ENCODE measurements at places on chromosomes 6 and 20.

GRCh38 chr6:111423055-111423633 lies 59.9 kb downstream of the REV3L start:
- no peak for DNase-seq

GRCh38 chr20:48295445-48295903 lies 510.2 kb upstream of the SULF2 start:
- peak; percentile 87 for DNase-seq

DNA sequence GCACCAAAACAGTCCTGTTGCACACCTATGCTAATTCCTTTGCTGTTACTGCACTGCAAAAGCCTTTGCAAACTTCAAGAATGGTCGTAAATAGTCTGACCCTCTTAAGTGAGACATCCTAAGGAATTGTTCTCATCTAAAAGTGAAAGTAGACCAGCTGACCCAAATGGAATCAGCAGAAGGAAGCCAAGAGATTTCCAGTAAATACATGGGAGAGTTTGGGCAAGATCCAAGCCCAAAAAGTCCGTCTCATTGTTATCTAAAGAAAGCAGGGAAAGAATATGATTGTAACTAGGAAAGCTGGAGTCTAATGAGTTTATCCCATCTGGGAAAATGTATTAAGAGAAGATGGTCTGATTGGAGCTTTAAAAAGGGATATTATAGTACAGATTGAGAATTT lies 43.0 kb upstream of the HIVEP1 start:
- DNase-seq, result peak; percentile 57

DNA sequence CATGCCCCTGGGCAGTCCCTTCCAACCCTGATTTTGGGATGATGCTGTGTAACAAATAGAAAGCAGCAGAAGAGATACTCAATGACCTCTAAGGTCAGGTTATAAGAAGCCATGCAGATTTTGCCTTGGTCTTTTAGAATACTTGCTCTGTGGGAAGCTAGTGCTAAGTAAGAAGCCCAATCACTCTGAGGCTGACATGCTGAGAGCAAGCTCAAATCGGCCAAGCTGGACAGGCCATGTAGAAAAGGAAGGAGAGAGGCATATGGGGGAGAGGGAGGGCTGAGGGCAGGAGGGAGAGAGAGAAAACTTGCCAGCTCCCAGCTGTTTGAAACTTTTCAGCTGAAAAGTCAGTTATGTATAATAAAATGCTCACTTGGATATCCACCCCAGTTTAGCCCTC lies 1021.6 kb upstream of the MAP3K7 start:
- DNase-seq, result no peak

DNA sequence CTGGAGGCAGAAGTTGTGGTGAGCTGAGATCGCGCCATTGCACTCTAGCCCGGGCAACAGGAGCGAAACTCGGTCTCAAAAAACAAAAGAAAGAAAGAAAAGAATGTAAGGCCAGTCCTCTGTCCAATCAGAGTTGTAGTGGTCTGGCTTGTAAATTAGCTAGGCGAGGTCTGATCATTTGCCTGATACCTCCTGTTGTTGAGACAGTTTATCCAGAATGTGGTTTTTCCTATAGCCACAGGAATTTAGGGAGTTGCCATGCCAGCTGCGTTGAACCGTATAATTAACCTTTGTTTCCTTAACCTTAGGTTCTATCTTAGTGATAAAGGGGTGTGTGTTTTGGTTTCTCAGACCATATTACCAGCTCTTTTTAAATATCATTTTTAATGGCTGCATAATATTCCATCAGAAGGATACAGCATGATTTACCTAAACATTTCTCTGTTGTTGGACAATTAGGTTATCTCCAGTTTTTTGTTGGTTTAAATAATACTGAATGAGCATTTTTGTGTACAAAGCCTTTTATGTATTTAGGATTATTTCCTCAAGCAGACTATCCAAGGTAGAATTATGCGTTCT lies 11.7 kb upstream of the PPARD start:
- DNase-seq, result no peak

Data from mesenchymal stem cell (in vitro differentiated cells and primary cell).